ENCODE measurements at places on chromosomes 11 and 22. TPM values are rescaled to one million over a fixed set of nuclear protein-coding genes. Genes with fewer than 3 reads are reported as not detected.

DNA sequence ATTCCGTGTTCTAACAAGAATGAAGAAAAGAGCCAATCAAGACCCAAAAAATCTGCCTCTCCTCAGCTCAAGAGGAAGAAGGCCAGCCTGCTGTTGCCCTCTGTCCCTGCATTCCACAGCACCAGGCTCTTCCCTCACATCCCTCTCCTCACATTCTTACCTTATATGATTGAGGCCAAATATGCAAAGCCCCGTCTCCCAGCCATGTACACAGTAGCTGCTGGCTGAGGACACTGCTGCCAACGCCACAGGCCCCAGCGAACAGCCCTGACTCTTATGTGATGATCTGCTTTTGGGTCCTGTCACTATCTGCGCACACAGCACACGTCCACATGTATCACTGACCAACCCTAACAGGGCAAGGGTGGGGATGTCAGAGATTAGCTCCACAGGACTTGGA lies 60.2 kb downstream of the MICAL3 start:
- DNase-seq = no peak

DNA sequence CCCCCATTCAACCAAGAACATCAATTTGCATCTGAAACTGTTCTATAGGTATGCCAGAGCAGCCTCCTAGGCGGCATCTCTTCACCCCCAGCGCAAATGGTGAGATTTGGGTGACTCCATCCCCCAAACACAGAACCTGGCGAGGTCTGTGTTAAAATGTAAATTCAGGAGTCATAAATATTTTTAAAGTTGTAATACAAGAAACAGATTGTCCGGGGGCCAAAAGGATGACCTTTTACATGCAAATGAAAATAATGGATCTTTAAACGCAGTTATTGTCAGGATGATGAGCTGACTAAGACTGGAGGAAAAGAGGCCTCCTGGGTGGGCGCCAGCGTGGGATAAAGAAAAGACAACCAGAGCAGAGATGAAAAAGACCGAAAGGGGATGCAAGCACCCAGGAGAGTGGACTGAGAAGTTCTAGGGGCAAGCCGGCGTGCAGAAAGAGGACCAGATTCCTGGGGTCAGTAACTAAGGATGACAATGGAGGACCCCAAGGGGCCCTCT lies 16.0 kb upstream of the ADA2 start:
- no peak for DNase-seq

- no peak for DNase-seq
Observed at GRCh38 chr22:35409783-35410662, 10.1 kb downstream of the MCM5 start.

GRCh38 chr11:94638301-94638901 lies 71.2 kb downstream of the PIWIL4 start:
- DNase-seq = no peak

DNA sequence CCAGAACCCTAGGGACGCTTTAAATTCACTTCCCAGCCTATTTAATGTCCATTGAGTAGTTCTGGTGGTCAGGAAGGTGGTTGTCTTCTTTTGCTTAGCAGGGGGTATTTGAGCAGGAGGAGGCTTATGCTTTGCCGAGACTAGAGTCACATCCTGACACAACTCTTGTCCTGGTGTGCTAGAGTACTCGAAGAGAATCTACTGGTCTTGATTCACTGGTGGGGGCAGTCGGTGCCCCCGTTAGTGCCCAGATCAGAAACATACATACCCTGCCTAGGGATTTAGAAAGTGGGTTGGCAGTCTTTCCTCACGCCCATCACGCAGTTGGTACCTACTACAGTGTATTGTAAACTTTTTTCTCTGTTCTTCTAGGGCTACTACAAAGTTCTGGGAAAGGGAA lies 2.7 kb downstream of the RPL27A start:
- DNase-seq = no peak

GRCh38 chr11:66891851-66892660 lies 35.2 kb downstream of the LRFN4 start:
- peak; percentile 96 for DNase-seq

- peak; percentile 27 for DNase-seq
Observed at GRCh38 chr11:19698493-19699292, 13.9 kb upstream of the NAV2 start.

DNA sequence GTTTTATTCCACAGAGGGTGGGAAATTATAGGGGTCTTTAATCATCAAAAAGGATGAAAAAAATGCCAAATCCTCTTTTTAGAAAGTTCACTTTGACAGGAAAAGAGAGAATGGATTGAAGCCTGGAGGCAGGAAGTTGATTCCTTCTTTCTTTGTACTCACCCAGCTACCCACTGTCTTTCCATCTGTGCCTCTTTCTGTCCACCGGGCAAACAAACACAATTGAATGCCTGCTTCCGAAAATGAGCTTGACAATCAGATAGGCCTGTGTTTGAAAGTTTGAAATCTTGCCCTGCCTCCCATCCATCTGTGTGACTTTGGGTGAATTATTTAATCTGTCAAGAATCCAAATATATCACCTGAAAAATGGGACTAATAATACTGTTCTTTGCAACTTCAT lies 81.1 kb downstream of the SCN3B start:
- no peak for DNase-seq

The CD3G gene
- total RNA-seq = not detected

The CREB3L1 gene
- 0.88 TPM for total RNA-seq
